ENCODE measurements at places on chromosomes 12 and 14.
A peak's percentile ranks its signal among the peaks of the same experiment; 100 is the strongest.

DNA sequence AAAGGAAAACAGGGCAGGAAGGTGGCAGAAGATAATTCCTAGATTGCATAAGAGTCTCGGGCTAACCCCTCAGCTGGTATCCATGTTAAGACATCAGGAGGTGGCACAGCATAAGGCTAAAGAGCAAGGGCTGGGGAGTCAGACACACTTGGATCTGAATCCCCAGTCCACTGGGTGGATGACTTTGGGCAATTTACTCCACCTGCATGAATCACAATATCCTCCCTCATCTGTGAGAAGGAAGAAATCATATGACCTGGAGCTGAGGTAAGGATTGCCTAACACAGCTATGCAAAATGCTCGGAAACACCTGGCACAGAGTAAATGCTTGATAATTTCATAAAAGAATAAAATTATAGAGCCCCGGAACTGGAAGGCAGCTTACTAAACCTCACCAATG lies 217.9 kb downstream of the PIK3C2G start:
- no peak for DNase-seq

DNA sequence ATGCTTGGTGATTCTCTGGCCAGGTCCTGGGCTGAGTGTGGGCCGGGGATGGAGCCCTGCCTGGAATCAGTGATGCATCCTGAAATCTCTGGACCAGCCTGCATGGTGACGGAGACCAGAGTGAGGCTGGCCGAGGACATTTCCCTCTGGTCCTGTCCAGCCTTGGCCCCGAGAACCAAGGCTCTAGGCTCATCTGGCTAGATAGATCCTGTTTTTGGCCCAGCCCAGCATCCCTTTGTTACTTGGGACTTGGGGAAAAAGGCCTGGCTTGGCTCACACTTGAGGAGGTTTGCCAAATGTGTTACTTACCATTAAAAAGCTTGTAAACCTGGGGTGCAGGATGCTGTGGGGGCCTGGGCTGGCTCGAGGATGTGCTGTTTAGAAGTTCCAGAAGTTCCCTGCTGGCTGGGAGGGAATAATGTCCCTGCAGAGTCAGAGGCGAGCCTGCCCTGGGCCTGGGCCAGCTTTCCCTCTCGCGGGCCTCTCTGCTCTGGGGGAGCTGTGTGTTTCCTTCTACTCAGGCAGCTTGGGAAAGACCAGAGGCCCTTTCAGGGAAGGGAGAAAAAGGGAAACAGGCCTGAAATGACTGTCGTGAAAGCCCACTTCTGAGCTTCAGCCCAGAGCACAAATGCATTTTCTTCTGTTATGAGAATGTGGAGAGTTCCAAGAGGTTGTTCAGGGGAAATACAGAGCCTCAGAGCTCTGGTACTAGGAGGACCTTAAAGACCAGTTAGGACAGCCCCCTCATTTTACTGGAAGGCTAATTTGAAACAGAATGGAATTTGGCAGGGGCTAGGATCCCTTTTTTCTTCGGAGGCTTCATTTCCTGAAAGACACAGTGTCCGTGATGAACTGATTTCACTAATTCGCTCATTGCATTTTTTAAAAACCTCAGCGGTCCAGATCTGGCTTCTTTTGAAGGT lies 47.2 kb upstream of the CTDSP2 start:
- DNase-seq: no peak

- DNase-seq: no peak
Observed at GRCh38 chr14:46058964-46059563, 592.5 kb downstream of the RPL10L start.

GRCh38 chr14:75579882-75580281 lies 1.5 kb downstream of the FLVCR2 start:
- no peak for DNase-seq

- DNase-seq: no peak
Observed at GRCh38 chr12:11687528-11687927, 38.1 kb downstream of the ETV6 start.

DNA sequence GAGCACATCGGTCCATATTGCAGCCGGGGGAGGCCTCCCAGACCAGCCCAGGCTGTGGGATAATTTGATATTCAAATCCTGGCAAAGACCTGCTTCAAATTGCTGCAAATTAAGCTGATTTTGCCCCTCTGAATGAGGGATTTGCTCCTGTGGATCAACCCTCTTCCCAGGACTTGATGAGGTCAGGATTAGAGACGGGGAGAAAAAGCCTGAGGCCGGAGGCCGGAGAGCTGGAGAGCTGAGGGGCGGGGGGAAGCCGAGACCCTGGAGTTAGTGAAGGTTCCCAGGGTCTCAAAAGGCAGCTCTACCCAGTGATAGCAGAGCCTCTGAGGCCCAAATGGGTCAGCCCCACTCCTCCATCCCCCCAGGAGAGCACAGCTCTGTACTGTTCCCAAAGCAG lies 17.5 kb upstream of the VSX2 start:
- no peak for DNase-seq

GRCh38 chr14:52848626-52849025 lies 57.2 kb upstream of the GNPNAT1 start:
- DNase-seq: no peak

GRCh38 chr12:120710805-120711296 lies 593 bp downstream of the UNC119B start:
- DNase-seq: peak; percentile 52

GRCh38 chr12:6207259-6207925 lies 7.2 kb downstream of the CD9 start:
- DNase-seq: no peak

DNA sequence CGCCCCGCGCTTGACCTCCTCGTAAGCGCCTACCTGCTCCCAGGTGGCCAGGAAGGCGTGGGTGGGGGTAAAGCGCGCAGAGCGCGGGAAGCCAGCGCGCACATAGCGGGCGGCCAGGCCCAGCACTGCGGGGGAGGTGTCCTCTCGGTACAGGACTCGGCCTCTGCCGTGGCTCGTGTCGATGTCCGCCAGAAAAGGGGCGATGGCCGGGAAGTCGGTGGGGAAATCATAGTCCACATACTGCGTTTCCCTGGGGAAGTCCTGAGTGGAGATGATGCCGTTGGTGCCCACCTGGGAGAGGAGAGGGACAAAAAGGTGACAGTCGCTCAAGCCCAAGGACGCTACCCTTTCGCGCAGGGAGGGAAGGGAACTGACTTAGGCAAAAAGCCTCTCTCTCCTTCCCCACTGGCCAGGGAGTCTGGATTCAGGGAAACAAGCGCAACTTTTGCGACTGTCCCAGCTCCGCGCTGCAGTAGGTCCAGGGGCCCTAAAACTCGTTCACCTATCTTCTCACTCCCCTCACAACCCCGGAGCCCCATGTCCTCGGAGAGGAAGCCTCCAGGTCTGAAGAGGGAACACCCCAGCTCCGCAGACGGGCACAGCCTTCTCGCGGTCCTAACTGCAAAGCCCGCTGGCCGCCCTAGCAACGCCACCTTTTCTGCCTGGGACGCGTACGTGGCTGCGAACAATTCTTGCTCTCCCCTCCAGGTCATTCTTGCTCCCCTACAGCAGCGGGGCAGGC lies 815 bp downstream of the NID2 start:
- peak; percentile 11 for DNase-seq

DNA sequence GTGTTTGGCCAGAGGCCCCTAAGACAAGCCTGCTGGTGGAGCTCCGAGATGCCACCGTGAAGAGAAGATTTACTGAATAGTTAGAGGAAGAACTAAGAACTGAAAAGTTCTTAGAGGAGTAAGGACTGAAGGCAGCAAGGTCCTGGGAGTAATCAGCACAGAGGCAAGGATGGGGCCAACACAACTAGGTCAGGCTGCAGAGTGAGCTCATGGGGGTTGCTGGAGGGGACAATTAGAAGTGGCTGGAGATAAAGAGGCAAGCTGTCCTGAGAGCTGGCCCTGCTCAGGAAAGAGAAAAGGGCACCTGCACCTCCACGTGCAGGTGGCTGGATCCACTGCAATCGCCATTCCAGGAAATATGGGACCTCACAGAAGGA lies 52.7 kb downstream of the NFKBIA start:
- no peak for DNase-seq

DNA sequence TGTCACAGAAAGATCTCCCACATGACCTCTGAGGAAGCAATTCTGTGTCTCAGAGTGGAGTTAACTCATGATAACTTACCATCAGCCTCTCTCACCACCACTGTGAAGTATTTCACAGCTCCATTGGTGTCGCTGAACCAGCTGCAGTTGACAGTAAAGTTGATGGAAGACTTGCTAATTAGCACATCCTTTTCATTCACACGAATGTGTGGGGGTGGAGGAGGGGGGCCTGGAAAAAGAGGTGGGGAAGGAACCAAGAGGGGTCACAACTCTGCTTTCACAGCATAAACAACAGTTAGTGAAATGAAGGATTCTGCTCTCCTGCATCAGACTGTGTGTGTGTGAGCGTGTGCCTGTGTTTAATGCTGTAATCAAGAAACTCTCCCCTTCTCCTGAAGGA lies 82.1 kb downstream of the PTPRB start:
- DNase-seq: no peak

DNA sequence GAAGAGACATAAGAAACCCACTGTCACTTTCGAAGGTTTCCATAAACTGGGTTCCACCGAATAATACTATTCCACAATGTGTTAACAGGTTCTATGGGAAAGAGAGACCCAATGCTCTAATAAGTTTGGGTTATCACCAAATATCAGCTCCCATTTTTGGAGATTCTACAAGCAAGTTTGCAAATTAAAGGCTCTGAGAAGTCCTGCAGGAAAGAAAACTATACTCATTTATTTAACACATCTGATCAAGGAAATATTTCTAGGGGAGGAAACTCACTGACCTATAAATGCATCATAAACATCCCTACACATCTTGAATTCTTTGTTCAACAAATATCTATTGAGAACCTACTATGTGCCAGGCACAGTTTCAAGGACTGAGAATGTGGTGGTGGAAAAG lies 161.4 kb downstream of the KSR2 start:
- no peak for DNase-seq

DNA sequence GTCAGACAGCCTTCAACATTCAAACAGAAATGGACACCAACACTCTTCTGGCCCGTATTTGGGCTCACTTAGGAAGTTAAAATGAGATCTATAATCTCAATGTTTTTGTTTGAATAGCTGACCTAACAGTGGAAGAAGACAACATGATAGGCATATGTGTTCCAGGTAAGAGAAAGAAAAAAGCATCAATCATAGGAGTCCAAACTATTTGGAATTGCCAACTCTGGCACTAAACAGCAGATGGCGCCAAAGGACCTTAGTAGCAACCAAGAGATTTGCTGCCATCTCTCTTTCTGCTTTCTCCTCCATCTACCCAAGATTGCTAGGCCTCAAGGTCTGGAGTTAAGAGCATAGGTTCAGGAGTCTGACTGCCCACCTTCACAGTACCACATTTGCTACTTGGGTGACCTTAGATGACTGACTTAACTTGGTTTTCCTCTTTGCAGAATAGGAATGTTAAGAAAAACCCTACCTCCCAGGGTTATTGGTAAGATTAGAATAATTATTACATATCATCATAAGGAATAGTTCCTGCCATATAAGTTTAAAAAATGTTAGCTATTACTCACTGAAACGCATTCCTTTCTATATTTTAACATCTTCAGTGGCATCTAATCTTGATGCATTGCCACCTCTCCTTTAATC lies 30.2 kb downstream of the PEX5 start:
- DNase-seq: peak; percentile 74

DNA sequence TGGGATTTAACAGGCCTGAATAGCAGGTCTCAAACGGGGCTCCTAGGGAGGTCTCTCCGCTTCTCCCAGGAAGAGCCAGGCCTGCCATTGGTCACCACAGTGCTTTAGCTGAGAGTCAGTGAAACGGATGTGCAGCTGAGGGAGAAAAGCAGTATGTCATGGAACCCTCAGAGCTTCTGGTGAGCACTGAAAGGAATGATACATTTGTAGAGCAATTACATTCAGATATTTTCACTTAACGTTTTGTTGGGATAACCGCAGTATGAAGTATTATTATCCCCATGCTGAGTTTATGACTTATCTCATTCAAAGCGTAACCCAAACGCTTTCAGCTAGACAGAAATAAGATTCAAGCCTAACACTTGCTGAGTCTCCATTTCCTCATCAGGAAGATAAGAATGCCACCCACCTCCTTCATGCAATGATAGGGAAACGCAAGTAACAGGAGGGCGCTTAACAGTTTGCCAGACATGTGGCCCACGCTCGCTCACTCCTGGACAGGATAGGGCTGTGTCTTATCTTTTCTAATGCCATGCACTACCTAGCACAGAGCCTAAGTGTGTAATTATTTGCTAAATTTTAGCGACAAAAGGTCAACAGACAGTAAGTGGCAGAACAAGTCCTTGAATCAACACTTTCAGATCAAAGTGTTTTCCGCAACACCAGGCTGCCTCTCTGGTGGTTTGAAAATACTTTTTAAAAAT lies 28.2 kb downstream of the DAD1 start:
- DNase-seq: peak; percentile 56

- no peak for DNase-seq
Observed at GRCh38 chr12:116295327-116296263, 18.1 kb upstream of the MED13L start.

GRCh38 chr12:116731801-116732200 lies 6.1 kb downstream of the SPRING1 start:
- DNase-seq: no peak

GRCh38 chr12:113735131-113735530 lies 231.0 kb downstream of the RBM19 start:
- no peak for DNase-seq
